Activated CD4-positive, alpha-beta T cell treated with anti-CD3 and anti-CD28 coated beads for 48 hours (primary cell): ENCODE measurements at places on chromosomes 6 and 20.

GRCh38 chr6:113894712-113895674, 37.8 kb downstream of the MARCKS start:
- no peak for DNase-seq

DNA sequence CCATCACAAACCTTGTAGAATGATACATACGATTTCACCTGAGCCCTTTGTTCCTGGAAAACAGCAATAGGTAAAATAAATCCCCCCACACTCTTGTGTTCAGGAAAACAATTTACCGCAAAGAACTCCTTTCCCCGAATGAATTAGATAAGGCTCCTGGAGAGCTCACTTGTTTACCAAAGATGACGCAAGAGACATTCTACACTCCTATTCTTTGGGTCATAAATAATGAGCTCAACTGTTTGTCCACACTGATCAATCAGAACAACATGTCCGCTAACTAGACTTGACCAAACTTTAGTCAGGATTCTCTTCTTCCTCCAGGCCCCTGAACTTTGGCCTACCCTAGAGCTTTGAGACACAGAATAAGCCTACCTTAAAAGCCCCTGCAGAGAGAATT, 271.9 kb upstream of the OPRM1 start:
- DNase-seq, result no peak

GRCh38 chr20:39038495-39038894, 76.4 kb downstream of the DHX35 start:
- no peak for DNase-seq

- peak; percentile 59 for DNase-seq
Measured at GRCh38 chr6:42428326-42429041, 23.2 kb downstream of the TRERF1 start.

DNA sequence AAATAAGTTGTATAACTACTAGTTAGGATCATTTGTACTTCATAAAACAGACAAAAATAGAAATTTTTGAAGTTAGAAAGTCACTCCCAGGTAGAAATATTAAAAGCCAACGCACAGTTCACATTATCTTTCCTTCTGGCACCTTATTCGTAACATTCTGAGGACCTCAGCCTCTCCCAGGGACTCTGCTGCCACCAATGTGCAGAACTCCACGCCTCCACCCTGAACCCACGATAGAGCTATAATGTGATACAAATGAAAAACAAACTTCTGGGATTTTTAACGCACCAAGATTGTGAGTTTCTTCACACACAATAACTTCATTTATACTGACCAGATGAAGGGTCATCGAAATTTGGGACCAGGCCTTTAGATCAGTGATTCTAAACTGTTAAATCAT, 9.5 kb downstream of the BMP7 start:
- DNase-seq, result no peak

DNA sequence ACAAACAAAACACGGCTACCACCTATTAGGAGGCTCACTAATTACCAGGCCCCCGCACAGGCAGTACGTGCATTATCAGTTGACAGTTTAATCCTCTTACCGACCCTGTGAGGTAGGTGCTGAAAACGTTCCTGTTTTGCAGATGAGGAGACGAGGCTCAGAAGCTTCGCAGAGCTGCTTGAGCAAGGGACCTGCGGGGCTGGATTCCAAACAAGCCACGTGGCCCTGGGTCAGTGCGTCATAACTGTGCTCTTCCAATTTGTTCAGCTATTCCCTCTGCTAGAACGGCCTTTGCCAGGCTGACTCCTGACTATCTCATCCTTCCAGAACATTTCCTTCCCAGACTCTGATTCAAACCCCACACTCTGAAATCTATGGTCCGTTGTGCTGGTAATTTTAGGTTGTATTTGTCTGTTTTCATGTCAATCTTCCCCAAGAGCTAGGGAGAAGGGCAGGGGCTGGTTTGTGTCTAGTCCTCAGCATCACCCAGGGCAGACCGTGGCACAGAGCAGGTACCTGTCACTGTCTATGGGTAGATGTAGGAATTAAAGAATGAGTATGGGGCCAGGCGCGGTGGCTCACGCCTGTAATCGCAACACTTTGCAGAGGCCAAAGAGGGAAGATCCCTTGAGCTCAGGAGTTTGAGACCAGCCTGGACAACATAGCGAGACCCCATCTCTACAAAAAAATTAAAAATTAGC, 28.8 kb upstream of the TLDC2 start:
- no peak for DNase-seq

DNA sequence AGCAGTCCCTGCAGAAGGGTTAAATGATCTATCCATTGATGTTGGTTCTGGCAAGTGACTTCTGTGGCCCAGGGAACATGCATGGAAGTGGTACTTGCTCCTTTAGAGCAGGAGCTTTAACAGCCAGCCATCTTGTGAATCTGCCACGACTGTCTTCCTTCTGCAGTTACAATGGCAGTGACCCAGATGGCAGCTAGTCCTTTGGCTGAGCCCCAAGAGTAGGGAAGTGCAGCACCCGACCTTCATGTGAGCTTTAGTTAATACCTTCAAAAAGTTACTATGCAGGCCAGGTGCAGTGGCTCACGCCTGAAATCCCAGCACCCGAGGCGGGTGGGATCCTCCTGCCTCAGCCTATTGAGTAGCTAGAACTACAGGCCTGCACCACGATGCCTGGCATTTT, 66.4 kb downstream of the POPDC3 start:
- no peak for DNase-seq

DNA sequence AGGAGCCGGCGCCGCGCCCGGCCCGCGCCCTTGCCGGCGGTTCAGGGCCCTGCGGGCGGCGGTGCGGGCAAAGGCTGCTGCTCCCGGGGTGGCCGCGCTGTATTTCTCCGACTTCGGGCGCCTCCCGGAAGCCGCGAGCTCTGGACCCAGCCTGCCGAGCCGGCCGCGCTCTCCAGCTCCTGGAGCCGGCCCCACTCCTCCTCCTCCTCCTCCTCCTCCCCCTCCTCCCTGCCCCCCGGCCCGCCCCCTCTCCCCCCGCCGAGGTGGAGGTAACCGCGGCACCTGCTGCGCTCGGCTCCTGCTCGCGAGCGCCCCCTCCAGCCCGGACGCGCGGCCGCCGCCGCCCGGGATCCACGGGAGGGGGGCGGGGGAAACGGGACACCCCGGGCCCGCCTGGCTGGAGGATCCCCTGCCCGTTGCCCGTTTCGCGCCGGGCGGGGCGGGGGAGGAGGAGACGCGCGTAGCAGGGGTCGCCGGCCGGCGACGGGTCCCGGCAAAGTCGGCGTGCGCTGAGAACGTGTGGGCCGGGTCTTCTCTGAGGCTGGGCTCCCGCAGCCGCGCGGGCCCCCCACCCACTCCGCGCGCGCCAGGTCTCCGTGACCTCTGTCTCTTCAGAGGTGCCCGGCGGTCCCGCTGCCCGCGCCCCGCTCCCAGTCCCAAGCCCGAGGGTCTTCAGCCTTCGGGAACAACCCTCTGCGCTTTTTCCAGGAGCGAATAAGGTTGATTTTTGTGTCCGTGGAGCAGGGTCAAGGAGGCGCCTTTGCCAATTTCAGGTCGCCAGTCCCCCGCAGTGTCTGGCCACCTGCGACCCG, at the start of gene SLC22A23:
Gene SLC22A23, minus strand, starts transcription at position 153 of the 812 bp plus-strand sequence. CDS start 491 bp downstream, outside the sequence.
- peak; percentile 73 for DNase-seq

DNA sequence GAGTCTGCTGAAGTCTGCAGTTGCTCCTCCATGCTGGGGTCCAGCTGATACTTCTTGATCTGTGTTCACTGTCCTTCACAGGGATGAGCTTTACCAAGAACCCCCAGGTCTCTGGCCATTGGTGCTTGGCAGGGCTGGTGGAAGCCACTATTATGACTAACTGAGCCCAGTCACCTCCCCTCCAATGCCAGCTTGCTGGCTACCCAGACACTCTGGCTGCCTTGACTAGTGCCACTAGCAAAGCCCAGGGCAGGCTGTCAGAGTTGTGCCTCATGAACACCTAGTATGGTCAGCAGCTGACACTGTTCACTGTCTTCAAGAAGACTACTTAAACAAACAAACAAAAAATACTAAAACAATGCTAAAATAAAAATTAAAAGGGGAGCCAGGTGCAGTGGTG, 8.8 kb downstream of the ASIP start:
- DNase-seq, result no peak

GRCh38 chr6:97029056-97029455, 104.5 kb downstream of the KLHL32 start:
- DNase-seq, result no peak

GRCh38 chr20:47348539-47349142, 7.9 kb downstream of the ZMYND8 start:
- no peak for DNase-seq

DNA sequence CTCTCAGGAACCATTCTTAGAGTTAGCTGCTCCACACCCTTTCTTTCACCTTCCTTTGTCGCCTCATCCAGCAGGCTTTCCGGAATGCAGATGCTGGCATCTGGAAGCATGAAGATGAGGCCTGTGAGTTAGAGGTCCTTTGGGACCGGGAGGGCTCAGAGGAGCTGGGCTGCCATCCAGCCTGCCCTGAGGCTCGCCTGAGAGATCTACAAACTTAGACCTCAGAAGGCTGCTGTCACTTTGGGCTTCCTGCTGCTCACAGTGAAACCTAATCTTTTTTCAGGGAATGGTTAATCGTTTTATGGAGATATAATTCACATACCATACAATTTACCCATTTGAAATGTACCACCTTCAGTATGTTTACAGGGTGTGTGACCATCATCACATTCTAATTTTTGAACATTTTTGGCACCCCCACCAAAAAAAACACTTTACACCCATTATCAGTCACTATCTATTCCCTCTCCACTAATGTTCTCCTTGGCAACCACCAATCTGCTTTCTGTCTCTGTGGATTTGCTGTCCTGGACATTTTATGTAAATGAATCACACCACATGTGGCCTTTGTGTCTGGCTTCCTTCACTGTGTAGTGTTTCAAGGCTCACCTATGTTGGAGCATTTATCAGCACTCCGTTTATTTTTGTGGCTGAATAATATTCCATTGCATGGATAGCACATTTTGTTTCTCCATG, 20.0 kb upstream of the MPC1 start:
- DNase-seq, result no peak

DNA sequence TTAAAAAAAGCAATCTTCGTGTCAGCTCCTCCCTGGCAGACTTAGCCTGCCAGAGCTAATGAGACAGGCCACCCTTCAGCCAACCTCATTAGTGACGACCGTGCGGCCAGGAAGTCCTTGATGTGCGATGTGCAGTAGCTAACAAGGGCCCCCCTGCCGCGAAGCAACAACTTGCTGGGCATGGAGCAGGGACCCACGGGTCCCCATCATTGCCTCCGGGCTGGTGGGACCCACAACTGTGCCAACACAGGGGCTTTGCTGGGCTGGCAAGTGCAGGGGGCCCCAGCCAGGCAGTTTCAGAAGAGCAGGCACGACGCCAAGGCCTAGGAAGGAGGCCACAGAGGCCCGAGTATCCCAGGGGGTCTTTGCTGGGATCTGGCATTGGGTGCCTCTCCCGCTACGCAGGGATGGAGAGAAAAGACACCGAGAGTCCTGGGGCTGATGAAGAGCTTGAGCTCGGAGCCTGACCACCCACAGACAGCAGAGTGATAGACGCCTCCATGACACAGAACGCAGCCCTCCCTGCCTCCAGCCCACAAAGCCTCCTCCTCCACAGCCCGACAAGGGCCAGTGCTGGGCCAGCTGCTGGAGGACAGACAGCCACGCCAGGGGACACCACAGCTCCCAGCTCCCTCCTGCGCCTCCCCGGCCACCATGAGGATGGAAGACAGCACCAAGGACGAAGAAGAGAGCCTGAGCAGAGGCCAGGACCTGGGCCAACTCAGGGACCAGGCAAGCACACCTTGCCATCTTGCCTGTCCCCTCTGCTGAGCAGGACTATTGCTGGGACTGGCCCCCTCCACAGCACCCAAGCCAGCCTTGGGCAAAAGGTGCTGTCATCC, 96.6 kb downstream of the YTHDF1 start:
- no peak for DNase-seq

GRCh38 chr6:146813554-146813953, 214.8 kb downstream of the ADGB start:
- DNase-seq, result no peak

- no peak for DNase-seq
Measured at GRCh38 chr6:132003516-132004178, 52.5 kb upstream of the CCN2 start.

DNA sequence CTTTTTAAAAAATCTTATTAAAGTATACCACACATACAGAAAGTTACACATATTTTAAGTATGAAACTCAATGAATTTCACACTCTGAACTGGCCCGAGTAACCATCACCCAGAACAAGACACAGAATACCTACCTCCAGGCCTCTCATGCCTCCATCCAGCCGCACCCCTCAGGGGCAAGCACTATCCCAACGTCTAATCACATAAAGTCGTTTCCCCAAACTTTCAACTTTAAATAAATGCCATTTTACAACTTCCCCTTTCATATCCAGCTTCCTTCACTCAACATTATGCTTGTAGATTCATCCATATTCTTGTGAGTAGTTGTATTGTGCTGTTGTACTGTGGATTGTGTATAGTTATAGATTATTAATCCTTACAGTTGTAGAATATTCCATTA, 539.1 kb downstream of the CD83 start:
- no peak for DNase-seq

- no peak for DNase-seq
Measured at GRCh38 chr6:56742122-56742791, 99.6 kb upstream of the DST start.

DNA sequence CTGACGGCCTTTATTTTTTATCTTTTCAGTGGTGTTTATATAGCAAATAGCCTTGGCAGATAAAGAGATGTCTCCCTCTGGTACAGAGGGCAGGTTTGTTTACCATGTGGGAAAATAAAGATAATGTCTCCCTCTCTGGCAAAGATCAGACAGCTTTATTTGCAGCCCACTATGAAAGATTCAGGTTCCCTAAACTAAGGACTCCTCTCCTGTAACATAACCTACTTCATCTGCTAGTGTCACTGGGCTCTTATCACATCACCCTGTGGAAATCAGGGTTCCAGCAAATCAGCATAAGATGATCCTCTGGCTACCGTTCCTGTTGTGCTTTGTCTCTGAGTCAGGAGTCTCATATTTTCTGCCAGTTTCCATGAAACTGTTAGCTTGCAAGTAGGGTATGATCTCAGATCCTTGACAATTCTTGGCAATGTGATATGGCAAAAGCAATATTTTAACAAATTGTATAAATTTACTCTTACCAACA, 3.1 kb downstream of the FBXL4 start:
- no peak for DNase-seq

GRCh38 chr6:152950240-152950639, 32.6 kb downstream of the FBXO5 start:
- DNase-seq, result no peak

DNA sequence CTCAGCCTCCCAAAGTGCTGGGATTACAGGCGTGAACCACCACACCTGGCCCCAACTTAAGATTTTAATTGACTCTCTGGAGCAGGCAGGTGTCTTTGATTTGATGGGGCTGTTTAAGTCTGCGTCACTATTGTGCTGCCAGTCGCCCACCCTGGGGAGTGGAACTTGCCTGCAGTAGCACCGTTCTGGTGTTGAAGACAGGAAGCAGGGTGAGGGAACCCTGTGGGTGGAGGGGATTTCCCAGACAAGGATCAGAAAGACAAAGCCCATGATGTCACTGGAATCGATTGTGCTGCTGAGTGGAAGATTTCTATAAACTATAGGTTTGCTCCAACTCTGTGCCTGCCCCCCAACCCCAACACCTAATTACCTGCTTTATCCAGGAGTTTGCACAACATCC, 11.0 kb downstream of the ALDH8A1 start:
- DNase-seq, result peak; percentile 82

GRCh38 chr6:64685401-64685800, 1021.6 kb downstream of the EYS start:
- DNase-seq, result no peak
